ENCODE measurements at places on chromosomes 2 and 18.

DNA sequence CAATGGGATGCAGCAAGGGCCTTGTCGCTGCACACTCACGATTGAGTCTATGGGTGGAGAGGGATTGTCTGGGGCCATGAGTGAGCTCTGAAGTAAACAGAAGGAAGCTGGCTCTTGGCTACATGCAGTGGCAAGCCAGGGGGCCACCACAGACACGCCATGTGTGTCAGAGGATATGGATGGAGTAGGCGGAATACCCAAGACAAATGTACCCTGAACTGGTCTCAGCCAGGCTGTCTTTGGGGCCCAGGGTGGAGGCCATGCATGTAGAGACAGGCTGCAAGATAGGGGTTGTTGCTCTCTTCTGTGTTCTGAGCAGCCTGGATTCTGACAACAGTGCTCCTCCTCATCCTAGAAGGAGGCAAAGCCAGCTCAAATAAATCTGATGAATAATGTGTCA is 24.0 kb upstream of the ITGA6 start:
- no peak for DNase-seq

DNA sequence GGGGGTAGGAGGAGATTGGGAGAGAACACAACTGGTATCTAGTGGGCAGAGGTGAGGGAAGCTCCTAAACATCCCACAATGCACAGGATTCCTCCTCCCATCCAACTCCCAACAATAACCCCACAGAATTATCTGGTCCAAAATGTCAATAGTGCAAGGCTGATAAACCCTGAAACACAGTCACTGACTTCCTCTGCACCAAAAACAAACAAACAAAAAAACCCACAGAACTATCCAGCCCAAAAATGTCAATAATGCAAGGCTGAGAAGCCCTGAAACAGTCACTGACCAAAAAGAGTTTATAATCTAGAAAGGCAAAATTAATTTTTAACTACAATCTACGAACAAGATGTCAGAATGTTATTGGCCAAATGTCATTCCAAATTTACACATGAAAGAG is 9.8 kb downstream of the TMX3 start:
- no peak for DNase-seq

GRCh38 chr2:127581050-127581345 is 45.5 kb downstream of the MYO7B start:
- no peak for DNase-seq

DNA sequence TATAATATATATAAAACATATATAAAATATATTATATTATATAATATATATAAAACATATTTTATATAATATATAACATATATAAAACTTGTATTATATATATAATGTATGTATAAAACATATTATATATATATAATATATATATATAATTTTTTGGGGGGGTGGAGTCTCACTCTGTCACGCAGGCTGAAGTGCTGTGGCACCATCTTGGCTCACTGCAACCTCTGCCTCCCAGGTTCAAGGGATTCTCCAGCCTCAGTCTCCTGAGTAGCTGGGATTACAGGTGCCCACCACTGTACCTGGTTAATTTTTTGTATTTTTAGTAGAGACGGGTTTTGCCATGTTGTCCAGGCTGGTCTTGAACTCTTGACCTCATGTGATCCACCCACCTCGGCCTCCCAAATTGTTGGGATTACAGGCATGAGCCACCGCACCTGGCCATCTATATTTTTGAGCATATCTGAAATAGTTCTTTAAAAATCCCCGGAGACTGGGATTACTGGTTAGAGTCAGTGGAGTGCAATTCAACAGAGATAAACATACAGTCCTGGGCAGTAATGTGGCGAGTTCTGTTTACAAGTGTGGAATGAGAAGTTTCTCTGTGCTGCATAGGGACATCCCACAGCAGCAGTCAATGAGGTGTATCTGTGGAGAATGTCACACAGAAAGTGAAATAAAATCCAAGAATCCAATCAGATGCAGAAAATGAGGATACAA is 208.4 kb downstream of the MYCN start:
- DNase-seq: no peak

- DNase-seq: no peak
These were observed 42.4 kb upstream of the PDK1 start for GRCh38 chr2:172513524-172513900.

- no peak for DNase-seq
These were observed 16.2 kb downstream of the SAG start for GRCh38 chr2:233323851-233324250.

DNA sequence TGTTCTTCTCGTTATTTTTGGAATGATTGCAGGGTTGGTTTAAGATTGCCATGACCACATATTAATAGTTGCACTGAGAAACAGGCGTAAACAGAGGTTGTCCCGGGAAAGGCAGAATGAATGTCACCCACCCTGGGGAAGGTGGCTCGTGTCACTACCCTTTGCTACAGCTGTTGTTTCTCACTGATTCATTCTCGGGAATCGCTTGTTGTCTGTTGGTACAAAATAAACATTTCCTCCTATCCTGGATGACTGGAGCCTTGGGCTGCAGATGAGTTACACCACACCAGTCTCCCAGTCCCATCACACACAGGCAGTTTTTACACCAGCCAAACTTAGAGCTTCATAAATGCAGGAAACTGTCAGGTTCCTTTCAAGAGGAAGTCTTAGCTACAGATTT is 216.7 kb downstream of the GBX2 start:
- DNase-seq: no peak

- DNase-seq: no peak
These were observed 640.4 kb downstream of the NRXN1 start for GRCh38 chr2:50391556-50391955.

- no peak for DNase-seq
These were observed 18.9 kb downstream of the CELF4 start for GRCh38 chr18:37546651-37547050.

Measured in activated CD4-positive, alpha-beta T cell treated with anti-CD3 and anti-CD28 coated beads for 4 hours (primary cell).